ENCODE measurements at places on chromosomes 1 and 21.

DNA sequence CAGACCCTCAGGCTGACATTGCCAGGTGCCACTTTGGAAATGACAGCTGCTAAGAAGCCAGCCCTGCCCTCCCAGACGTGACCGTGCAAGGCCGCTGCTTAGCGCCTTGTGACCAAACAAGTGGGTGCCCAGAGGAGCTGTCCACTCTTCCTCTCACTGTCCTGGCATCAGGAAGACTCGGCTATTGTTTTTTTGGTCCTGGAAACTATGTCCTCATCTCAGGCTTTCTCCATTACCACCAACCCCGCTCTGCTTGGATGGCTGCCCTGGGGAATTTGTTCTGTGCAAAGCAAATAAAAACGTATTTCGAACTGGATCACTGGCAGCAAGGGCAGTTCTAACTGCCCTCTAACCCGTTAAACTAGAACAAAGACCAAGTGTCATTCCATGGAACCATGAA, 13.7 kb upstream of the TENT5C start:
- peak; percentile 5 for DNase-seq

- DNase-seq = no peak
Observed at GRCh38 chr1:174963529-174964125, 36.1 kb upstream of the CACYBP start.

DNA sequence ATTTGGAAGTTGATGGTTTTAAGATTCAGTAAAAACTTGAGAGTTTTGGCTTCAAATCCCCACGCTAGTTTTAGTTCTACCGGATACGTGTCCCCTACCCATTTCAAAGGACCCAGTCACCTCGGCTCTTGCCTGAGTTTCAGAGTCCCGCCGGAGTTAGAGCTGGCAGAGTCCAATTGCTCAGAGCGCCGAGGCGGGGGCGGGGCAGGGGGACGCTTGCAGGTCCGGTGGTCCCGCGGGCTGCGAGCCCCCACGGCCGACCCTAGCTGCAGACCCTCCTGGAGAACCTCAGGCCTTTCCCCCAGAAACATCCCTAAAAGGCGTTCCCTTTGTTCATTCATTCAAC, 765 bp upstream of the VPS45 start:
- DNase-seq = peak; percentile 57

- no peak for DNase-seq
Observed at GRCh38 chr1:242059976-242060375, 61.1 kb upstream of the MAP1LC3C start.

- no peak for DNase-seq
Observed at GRCh38 chr1:41135196-41135947, 106.7 kb downstream of the SCMH1 start.

- no peak for DNase-seq
Observed at GRCh38 chr21:22062472-22063139, 1064.4 kb downstream of the NCAM2 start.

DNA sequence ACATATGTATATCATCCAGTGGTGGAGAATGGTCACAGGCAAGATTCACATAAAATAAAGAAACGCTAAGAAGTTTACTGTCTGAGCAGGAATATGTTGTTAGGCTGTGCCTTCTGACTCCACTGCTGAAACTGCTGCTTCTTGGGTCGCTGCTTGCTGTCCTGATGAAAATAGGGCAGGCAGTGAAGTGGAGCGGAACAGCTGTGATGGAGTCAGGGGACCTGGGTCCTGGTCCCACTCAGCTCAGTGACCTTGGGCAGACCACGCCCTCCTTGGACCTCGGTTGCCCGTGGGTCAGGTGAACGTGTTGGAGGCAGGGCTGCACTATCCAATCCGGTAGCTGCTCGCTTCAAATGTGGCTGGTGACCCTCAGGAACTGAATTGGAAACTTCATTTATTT, 33.4 kb upstream of the IFFO2 start:
- DNase-seq = no peak
